Muscle of arm (tissue), 14 donors: ENCODE measurements at places on chromosomes 4 and X. TPM values are rescaled to one million over a fixed set of nuclear protein-coding genes. Genes with fewer than 3 reads are reported as not detected.

Gene TNIP3
- not detected for polyA plus RNA-seq

DNA sequence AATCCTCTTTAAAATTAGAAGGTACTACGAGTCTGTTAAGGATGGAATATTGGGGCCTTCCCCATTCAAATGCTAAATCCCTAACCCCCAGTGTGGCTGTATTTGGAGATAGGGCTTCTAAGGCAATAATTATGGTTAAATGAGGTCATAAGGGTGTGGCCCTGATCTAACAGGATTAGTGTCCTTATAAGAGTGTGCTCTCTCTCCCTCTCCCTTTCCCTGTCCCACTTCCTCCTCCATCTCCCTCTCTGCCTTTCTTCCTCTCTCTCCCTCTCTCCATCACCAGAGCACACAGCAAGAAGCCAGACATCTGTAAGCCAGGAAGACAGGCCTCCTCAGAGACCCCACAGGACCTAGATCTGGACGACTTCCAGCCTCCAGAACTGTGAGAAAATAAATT, 116.9 kb downstream of the COL25A1 start:
- no peak for DNase-seq

GRCh38 chrX:125131164-125131563, 188.5 kb upstream of the TEX13C start:
- no peak for DNase-seq

DNA sequence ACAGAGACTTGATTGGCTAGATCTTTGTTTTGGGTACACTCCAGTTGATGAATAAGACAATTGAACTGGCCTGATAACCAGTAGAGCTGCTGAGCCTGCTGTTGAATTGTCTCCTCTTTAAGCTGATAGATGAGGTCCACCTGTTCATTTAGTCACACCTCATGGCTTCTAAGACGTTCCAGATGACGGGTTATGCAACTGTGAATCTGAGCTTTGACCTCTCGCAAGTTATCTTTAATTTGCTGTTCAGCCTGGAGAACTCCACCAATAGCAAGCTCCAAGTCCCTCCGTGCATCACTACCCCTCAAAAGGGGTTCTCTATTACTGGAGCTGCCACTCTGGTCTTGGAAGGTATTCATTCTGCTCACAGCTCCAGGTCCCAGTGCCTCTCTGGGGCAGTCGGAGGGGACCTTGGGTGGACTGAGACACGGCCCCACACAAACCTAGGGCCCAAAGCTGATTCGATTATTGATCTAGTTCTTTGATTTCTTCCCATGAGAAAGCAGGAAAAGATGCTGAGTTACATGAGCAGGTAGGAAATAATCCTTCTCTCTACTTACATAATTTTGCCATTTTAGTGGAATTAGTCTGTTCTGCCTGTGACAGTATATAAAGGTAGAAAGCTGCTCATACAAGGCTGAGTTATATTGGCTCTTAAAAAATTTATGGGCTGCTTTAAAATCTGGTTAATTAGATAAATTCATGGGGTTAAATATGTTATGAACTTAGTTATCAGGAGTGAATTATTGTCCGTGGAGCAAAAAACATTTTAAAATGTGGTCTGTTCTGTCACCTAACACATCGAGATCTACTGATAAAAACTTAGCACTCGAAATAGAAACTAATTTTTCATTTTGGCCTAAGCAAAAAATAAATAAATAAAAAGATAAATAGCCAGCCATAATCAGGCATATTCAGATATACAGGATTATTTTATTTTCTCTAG, 6.8 kb downstream of the MMAA start:
- DNase-seq: no peak

DNA sequence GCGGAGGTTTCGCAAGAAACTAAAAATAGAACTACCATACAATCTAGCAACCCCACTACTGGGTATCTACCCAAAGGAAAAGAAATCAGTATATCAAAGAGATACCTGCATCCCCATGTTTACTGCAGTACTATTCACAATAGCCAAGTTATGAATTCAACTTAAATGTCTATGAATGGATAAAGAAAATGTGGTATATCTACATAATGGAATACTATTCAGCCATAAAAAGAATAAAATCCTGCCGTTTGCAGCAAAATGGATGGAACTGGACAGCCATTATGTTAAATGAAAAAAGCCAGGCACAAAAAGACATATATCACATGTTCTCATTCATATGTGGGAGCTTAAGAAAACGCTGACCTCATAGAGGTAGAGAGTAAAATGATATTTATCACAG, 65.3 kb downstream of the LCORL start:
- no peak for DNase-seq

- peak; percentile 18 for DNase-seq
Measured at GRCh38 chr4:147518846-147519767, 38.2 kb downstream of the EDNRA start.

- no peak for DNase-seq
Measured at GRCh38 chrX:152850465-152850864, 19.6 kb downstream of the NSDHL start.

Gene CTAG2
- polyA plus RNA-seq: not detected

DNA sequence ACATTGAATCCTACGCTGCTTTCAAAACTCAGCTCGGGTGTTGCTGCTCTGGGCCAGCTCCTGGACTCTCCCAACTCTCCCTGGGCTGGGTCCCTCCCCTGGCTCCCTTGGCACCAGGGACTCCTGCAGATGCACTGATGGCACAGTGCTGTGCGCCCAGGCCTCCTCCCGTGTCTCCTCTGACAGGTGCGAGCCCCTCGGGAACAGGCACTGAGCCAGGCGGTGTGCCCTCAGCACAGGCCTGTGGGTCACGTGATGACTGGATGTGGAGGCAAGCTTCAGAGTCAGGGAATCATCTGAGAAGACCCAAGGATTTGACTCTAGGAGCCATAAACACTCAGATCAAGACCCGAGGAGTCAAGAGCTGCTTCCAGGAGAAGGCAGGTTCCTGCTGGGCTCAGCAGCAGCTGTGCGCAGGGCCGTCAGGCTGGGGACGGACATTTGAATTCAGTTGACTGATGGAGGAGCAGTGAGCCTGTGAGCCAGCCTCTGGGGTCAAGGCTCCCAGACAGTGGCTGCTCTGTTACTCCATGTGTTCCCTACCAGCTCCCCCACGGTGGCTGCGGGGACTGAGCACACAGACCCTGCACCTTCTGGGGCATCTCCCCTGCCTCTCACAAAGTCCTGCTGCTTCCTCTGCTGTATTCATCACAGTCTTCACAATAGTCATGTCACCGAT, 33.0 kb downstream of the NAT8L start:
- no peak for DNase-seq

Gene ZNF141
- 17.9 TPM for polyA plus RNA-seq

Gene BST1
- 3.1 TPM for polyA plus RNA-seq

DNA sequence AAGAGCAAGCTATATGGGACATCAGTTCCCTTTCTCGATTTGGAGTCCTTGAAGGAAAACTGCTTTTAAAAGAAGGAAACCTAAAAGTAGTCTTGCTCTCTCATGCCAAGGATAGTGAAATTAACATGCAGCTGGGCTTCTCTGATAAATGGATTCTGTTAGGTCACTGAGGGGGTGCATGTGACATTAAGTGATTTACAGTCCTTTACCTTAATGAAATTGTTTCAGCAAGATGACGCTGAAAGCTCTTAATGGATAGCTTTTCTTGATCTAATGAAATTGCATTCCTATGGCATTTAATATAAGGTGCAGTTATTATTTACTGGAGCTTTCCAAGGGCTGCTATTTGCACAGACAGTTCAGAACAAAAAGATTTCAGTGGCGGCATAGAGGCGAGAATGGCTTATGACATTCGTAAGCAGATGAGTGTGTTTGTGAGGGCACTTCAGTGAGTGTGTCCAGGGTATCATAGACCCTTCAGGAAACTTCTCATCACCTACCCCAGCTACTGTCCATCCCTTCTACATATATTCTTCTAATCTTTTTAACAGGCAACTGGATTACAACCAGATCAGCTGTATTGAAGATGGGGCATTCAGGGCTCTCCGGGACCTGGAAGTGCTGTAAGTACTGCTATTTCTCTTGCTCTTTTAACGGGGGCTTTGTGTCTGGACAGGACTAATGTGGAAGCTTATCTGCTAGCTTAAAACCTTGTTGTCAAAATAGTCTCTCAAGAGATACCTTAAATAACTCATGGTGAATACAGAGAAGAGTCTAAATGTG, 219.9 kb upstream of the PACRGL start:
- no peak for DNase-seq

Gene DMP1
- polyA plus RNA-seq: not detected

Gene PAGE4
- polyA plus RNA-seq: not detected

DNA sequence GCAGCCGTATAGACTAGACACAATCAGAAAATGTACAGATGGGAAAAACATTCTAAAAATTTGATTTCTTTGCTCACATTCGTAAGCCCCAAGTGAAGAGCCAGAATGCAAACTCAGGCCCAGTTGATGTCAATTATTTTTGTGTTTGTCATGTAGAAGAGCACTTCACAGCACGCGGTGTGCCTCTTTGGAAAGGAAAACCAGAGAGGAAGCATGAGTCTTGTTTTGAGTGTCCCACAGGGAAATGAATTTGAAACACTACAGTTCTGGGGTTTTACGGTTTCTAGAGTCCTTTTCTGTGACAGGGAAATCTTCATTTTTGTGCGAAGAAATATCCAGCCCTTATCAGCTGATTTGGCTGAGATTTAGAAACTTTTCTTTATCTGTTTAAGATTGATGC, 554.6 kb upstream of the BOD1L1 start:
- no peak for DNase-seq

GRCh38 chr4:4420421-4420820, 33.5 kb downstream of the NSG1 start:
- no peak for DNase-seq

GRCh38 chrX:53476371-53476770, 42.2 kb upstream of the HSD17B10 start:
- no peak for DNase-seq

Gene ESX1
- not detected for polyA plus RNA-seq

GRCh38 chr4:16759931-16760582, 138.4 kb downstream of the LDB2 start:
- DNase-seq: peak; percentile 68

DNA sequence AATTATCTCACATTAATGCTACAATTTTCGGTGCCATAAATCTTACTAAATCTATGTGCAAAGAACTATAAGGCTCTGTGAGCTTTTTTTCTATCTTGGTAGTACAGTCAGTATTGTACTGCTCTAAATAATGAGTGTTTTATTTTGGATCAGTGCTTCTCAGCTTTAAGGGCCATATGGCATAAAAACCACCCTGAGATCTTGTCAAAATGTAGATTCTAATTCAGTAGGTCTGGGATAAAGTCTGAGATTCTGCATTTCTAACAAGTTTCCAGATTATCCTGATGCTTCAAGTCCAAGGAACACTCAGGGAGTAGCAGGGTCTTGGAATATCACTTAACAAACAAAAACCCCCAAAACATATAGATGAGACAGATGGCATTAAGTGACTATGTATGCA, 486.5 kb downstream of the GRXCR1 start:
- DNase-seq: no peak

- DNase-seq: peak; percentile 55
Measured at GRCh38 chr4:150010525-150011126, 67.6 kb upstream of the DCLK2 start.

GRCh38 chr4:90816754-90817153, 689.6 kb downstream of the CCSER1 start:
- no peak for DNase-seq

- no peak for DNase-seq
Measured at GRCh38 chr4:148834804-148835631, 392.8 kb upstream of the NR3C2 start.

GRCh38 chr4:130028552-130028951, 932.6 kb downstream of the C4orf33 start:
- no peak for DNase-seq

Gene KIT
- 10.9 TPM for polyA plus RNA-seq

- DNase-seq: no peak
Measured at GRCh38 chr4:146311238-146311970, 97.1 kb downstream of the REELD1 start.

DNA sequence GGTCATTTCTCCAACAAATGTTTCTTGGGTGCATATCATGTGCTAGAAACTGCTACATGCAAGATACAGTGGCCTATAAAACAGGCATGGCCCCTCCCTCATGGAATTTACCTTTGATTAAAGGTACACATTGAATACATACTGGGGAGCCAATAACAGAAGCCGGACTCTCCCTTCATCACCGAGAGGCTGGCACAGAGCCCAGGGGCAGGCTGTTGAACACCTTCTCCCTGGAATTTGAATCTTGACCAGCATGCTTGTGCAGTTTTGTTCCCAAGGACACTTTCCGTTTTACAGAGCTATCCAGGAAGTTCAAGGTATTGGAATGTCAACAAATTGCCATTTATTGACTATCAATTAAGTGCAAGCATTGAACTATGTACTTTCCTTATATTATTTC, 33.2 kb downstream of the PPARGC1A start:
- DNase-seq: no peak

DNA sequence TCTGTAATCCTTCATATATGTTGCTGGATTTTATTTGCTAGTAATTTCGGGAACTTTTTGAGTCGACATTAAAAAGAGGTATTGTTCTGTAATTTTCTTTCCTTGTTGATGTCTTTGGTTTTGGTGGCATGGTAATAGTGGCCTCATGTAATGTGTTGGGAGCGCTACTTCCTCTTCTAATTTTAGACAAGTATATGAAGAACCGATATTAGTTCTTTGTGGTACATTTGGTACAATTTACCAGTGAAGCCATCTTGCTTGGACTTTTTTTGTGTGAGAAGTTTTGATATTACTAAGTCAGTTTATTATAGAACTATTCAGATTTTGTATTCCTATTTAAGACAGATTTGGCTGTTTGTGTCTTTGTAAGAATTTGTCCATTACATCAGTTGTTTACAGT, 669.2 kb upstream of the AADAT start:
- DNase-seq: no peak

Gene XAGE3
- 0.66 TPM for polyA plus RNA-seq

DNA sequence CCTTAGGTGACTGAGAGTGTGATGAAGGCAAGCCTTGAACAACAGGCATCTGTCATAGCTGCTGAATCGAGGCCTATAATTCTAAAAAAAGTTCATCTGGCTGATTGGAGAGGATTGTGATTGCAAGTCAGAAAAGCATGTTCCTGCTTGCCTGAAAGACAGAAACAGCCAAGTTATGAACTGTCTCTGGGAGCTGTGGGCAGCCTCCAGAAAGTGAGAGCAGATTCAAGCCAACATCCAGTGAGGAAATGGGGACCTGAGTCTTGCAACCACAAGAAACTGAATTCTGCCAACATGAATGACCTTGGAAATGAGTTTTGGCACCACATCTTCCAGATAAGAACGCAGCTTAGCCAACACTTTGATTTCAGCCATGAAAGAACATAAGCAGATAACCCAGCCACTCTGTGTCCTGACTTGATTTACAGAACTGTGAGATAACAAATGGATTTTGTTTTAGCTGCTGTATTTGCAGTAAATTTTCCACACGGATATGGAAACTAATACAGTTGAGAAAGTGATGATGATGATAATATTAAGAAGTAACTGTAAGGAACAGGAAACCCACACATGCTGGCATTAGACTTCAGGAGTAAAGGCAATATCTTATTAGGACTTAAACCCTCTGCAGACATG, 240.3 kb upstream of the NDST3 start:
- no peak for DNase-seq

Gene GNRHR
- polyA plus RNA-seq: 0.48 TPM

GRCh38 chr4:2412534-2412884, 5.9 kb downstream of the ZFYVE28 start:
- DNase-seq: no peak

Gene FGB
- not detected for polyA plus RNA-seq
